CD4-positive, alpha-beta T cell treated with Interleukin-15 for 1 hour (primary cell): ENCODE measurements at places on chromosomes 4 and X.

DNA sequence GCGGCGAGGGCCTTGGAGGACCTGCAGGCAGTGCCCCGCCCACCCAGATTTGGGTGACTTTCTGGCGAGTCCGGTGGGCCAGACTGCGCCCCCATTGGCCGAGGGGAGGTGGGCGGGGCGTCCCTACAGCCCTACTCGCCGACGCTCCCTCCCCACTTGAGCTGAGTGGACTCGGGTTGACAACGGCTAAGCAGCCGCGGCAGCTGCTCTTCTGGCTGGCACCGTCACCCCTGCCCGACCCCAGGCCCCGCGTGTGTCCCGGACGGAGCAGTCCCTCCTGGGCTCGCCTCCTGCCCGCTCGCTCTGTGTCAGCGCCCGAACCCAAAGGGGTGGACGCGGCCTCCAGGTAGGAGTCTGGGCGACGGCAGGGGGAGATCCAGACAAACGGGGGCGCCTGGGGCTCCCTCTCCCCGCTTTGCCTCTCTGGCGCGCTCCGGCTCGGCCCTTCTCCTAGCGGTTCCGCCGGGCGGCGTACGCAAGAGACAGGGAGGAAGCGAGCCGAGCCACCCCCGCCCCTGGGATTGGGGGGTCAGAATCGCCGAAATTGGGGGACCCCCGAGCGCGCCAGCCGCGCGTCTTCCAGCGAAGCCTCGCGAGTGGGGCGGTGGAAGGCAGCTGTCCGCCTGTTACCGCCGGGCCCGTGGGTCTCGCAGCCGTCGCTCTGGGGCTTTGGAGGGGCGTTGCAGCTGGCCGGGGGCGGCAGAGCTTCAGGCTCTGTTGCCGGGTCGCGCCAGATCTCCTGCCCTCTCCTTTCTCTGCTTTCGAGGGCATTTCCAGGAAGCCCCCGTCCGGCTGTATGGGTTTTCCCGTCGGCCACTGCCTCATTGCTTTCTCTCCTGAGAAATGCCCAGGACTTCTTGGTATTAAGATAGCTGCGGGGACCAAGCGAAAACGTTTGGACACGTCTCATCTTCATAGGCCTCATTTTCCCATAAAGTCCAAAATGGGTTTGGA, 46.3 kb downstream of the STARD8 start:
- peak; percentile 66 for DNase-seq

DNA sequence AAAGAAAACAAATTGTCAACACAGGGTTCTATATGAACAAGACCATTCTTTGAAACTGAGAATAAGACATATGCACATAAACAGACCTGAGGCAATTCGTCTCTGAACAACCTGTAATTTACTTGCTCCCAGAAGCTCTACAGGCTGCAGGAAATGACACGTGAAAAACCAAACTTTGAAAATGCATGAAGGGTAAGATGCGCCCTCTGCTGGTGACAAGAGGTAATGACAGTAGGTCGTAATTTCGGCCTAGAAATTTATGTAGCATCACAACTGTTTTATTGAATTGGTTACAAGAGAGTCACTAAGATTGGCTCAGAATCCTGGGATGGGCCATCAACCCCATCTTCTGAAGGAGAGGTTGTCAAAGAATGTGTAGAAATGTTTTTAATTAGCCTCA, 276.5 kb downstream of the PPP4R3C start:
- DNase-seq, result no peak

GRCh38 chr4:80196922-80197573, at the start of gene PRDM8:
TSS of gene PRDM8 (plus strand) at chr4:80197503. CDS start at chr4:80200081, 2,578 bp downstream.
- peak; percentile 48 for DNase-seq

DNA sequence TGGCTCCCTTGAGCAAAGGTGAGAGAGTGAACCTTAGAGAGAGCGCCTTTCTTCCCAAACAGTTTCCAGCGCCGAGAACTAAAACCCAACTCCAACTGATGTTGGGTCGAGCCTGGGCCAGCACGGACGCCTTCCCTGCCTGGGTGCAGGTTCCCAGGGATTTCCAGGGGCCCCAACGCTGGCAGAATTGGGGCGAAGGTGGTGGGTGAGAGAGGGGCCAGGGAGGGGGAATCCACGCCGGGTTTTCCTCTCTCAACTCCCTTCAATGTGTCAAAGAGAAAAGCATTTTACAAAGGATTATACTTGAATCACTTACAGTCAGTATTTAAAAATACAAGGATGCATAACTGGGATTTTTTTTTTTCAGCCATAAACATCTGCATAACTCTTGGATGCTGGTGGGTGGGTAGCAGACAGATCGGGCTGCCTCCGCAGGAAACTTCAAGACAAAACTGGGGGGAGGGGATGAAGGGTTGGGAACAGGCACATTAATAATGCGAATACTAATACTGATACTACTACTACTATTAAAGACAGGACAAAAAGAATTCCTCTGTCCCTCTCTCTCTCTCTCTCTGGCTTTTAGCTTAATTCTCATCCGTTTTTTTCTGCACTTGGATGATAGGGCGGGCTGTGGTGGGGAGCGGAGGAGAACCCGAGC, 1.3 kb upstream of the ARX start:
- no peak for DNase-seq

GRCh38 chr4:138161351-138161750, 80.8 kb downstream of the SLC7A11 start:
- DNase-seq, result no peak

DNA sequence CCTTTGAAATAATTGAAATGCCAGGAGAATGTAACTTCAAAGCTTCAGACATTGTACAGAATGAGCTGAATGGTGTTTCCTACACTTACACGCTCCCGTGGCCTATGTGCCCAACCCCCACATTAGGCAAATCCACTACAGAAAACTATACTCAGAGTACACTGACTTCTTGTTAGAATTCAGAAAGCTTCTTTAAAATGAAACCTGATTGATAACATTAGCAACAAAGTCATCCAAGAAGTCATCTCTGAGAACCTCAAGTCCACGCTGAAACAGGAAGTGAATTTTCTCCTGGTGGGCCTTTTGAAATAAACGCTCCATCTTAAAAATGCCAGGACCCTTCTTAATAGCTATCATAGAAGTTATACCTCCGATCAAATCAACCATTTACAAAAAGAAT, 136.3 kb downstream of the TSPAN5 start:
- DNase-seq, result no peak

- DNase-seq, result no peak
These were observed 42.3 kb upstream of the HMX1 start for GRCh38 chr4:8913858-8914460.

- no peak for DNase-seq
These were observed 224.0 kb upstream of the BMP3 start for GRCh38 chr4:80806472-80806871.

- DNase-seq, result no peak
These were observed 27.4 kb downstream of the HSD17B11 start for GRCh38 chr4:87363552-87363951.
